ENCODE measurements at places on chromosomes 12 and 14.

DNA sequence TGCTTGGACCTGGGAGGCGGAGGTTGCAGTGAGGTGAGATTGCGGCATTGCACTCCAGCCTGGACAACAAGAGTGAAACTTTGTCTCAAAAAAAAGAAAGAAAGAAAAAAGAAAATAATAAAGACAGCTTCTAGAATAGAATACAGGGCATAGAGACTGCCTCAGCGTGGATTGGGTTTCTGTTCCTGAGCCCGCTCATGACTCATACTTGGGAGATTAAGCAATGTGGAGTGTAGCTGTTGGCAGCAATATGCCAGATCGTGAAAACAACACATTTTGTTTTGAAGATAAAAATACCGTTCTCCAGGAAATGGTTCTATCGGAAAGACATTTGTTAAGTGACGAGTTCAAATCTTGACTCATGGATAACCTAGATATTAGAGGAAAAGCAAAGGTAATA is 67.2 kb downstream of the GLT1D1 start:
- no peak for DNase-seq

- no peak for DNase-seq
Measured at GRCh38 chr12:109510196-109510595, 32.8 kb downstream of the UBE3B start.

GRCh38 chr12:41795051-41795600 is 349.5 kb downstream of the GXYLT1 start:
- DNase-seq = no peak

- no peak for DNase-seq
Measured at GRCh38 chr12:64088431-64089349, 133.4 kb downstream of the KICS2 start.

- peak; percentile 75 for DNase-seq
Measured at GRCh38 chr12:112419297-112420133, 768 bp downstream of the PTPN11 start.

DNA sequence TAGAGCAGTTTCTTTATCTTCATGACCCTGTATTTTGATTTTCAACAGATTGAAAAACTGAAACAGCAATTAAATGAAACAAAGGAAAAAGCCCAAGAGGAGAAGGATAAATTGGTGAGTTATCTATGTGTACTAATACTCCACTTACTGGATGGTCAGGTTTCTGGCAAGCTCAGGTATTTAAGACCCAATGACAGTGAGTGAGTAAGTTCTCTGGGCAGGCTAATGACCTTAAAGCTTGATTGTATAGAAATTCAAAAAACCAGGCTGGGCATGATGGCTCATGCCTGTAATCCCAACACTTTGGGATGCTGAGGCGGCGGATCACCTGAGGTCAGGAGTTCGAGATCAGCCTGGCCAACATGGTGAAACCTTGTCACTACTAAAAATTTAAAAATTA is 10.0 kb downstream of the BBOF1 start:
- DNase-seq = no peak

GRCh38 chr12:131829356-131829747 is 1.2 kb downstream of the MMP17 start:
- DNase-seq = peak; percentile 52

GRCh38 chr12:52552055-52552454 is 890 bp downstream of the KRT71 start:
- no peak for DNase-seq

DNA sequence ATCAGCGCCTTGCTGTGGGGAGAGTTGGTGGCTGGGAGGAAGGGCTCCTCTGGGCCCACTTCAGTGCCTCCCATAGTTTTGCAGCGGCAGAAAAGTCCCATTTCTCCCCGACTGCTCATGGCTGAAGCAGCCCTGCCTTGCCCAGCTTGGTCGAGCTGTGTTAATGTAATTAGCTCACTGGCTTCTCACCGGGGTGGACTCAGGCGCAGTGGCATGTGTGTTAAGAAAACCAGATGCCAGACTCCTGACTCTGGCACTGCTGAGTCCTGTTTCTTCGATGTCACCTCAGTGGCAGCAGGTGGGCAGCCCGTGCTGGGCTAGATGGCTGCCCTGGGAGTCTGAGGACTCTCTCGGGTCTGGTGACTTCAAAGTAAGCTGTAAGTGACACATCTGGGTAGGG is 47.4 kb downstream of the CHST11 start:
- DNase-seq = no peak

DNA sequence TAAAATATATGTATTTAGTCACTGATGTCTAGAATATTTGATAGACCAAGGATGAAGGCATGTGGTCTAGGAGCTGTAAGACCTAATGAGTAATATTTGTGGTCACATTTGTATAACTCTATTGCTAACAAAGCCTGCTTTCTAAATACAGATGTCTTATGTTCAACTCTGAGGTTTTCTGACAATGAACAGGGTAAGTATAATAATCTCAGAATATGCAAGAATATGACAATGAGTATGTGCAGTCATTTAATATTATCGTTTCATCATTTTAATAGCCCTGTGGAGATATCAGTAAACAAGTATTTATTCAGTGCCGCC is 389.6 kb downstream of the LRIG3 start:
- no peak for DNase-seq

- DNase-seq = no peak
Measured at GRCh38 chr12:129788506-129789084, 115.2 kb downstream of the TMEM132D start.

GRCh38 chr12:96045566-96045965 is 10.2 kb upstream of the LTA4H start:
- DNase-seq = no peak

Measured in neural progenitor cell (in vitro differentiated cells).